NCI-H1105 (cell line): ENCODE measurements at places on chromosomes 6 and 20.

- DNase-seq: no peak
Observed at GRCh38 chr20:62633598-62634329, 8.5 kb upstream of the SLCO4A1 start.

DNA sequence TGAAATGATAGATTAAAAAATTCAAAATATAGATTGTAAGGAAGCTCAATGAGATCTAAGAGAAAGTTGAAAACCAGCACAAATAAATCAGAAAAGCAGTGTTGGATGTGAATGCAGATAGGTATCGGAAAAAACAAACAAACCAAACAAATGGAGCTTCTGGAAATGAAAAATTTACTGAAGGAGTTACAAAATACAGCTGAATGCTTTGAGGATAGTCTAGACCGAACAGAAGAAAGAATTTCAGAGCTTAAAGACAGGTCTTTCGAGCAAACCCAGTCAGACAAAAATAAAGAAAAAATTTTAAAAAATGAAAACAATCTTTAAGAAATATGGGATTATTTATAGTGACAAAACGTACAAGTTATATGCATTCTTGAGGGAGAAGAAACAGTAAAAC, 146.7 kb downstream of the FAM83B start:
- DNase-seq: no peak

DNA sequence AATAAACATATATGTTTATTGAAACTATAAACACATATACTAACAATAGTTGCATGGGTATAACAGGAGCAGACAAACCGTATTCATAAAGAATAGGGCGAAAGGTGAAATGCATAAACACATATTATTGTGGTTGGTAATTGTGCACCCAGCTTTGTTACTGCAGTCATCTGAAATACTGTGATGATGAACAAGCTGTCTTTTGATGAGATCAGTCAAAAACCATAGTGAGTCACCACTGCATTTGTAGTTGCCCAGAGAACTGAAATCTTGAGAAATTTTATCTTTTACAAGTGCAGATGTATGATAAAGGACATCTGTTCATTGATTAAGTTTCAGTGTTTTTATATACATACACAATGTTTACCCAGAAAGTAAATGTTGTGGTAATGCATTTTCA, 133.7 kb downstream of the MYO6 start:
- no peak for DNase-seq

DNA sequence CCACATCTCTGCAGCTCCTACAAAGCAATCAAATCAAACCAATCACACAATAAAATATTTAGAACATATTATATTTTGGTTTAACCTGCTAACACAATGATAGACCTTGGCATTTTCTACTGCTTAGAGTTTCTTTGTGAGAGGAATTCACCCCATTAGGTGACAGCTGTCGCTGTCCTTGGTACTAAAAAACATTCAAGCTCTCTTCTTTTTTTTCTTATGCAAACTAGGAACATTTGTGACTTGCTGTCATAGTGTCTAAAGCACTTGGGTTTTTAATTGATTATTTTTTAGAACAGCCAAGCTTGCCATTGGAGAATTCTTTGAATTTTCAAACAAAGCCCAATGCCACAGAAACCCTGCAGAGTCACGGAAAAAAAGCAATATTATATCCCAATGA, 46.4 kb downstream of the CNR1 start:
- DNase-seq: no peak

- no peak for DNase-seq
Observed at GRCh38 chr6:43488667-43489276, 11.4 kb downstream of the TJAP1 start.

- DNase-seq: no peak
Observed at GRCh38 chr6:159044899-159045727, at the start of gene TAGAP. TSS of gene TAGAP (minus strand) at chr6:159044991. CDS start at chr6:159044146, 845 bp downstream.

DNA sequence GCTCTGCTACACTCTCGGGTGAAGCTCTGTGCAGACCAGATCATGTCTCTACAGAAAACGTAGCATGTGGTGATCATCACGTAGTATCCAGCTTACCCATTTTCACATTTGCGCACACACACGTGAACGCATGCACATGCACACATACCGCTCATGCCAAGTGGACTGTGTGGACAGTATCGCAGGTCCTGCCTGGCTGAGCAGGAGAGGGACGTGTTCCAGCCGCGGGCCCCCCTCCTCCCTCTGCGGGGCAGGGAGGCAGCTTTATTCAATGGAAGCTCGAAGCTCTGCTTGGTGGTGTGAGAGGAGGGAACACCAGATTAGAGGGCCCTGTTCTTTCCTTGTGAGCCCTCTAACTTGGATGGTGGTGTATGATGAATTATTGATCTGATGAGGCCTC, 51.1 kb downstream of the CDH26 start:
- no peak for DNase-seq

- DNase-seq: no peak
Observed at GRCh38 chr6:131451321-131452144, 121.5 kb upstream of the ARG1 start.

DNA sequence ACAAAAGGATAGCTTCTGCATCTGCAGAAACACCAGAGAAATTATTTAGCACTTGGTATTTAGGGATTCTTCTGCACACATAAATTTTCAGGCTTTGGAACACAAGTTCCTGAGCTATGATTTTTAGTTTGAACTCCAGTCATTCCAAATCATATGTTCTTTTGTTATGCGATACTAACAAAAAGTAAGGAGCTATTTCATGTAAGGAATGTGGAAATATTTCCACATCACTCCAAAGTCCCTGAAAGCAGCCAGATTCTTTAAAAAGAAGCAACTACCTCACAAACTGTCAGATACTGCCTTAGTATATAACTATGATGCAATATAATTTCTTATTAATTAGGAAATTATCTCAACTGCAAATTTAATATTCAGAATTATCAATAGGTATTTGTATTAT, 106.9 kb downstream of the RNGTT start:
- DNase-seq: no peak

DNA sequence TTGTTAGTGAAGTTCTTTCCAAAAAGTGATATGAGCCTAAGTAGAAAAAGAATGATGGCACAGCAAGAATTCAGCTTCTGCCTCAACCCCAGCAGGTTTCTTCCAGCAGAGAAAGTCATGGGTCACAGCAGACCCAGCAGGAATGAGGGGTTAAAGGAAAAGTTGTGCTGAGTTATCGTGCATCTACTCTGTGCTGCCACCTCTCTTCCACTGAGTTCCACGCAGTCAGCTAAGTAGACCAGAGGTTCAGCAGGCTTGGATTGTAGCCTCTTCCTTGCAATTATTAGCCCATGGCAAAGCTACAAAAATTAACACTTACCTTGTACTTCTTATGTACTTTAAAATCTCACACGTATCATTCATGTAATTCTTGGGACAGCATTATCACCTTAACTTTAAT, 510.8 kb downstream of the PTPRT start:
- DNase-seq: no peak

GRCh38 chr20:10300582-10301446, 82.2 kb downstream of the SNAP25 start:
- DNase-seq: no peak
